ENCODE measurements at places on chromosomes 3 and 15. TPM values are rescaled to one million over a fixed set of nuclear protein-coding genes. Genes with fewer than 3 reads are reported as not detected.

- no peak for DNase-seq
- no peak overlapping the region for H3K4me3 ChIP-seq
- H3K27me3 ChIP-seq = no peaks in the 10 kb centered on the region
- no peak overlapping the region for H3K27ac ChIP-seq
- no peaks in the 10 kb centered on the region for H3K4me1 ChIP-seq
- H3K36me3 ChIP-seq = peaks cover 27% of the 10 kb centered on the region
Measured at GRCh38 chr3:17394541-17395155, 347.8 kb downstream of the TBC1D5 start.

DNA sequence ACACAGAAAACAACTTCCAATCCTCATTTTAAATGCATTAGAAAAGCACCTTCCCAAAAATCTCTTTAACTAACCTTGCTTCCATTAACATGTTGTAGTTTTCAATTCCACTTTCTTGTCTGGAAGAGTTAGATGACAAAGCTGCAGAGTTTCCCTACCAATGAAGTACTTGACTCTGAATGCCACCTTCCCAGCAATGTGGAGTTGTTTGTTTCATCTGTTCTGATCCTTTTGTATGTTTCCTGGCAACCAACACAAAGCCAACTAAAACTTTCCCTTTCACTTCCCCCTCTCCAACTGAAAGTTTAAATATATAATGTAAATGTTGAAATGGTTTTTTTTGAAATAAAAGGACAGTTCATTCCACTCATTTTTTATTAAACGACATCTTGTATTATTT, at the start of gene WDR49:
Gene WDR49, minus strand, starts transcription at position 183 of the 400 bp plus-strand sequence. CDS start 517 bp downstream, outside the sequence.
- peaks cover 2% of the 10 kb centered on the region for H3K36me3 ChIP-seq
- no peak within 1 kb of the TSS for H3K4me3 ChIP-seq
- DNase-seq = no peak
- no peak within 1 kb of the TSS for H3K27ac ChIP-seq
- peaks cover 8% of the 10 kb centered on the region for H3K4me1 ChIP-seq

DNA sequence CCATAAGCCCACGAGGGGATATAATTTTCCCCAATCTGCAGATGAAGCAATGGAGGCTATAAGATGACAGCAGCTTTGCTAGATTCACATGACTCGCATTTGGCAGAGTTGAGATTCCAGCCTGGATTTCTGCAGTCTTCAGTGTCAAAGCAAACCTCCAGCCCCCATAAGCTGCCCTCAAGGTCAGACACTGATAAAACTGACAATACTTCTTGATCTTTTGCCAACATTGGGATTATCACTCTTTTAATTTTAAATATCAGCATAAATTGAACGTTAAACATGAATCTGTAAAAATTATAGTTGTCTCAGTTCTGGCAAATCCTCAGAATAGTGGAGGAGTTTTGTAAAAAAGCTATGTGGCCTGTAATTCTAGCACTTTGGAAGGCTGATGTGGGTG, 234.1 kb upstream of the TRIM42 start:
- no peaks in the 10 kb centered on the region for H3K4me1 ChIP-seq
- H3K4me3 ChIP-seq = no peak overlapping the region
- H3K27ac ChIP-seq = no peak overlapping the region
- peaks cover 3% of the 10 kb centered on the region for H3K27me3 ChIP-seq

DNA sequence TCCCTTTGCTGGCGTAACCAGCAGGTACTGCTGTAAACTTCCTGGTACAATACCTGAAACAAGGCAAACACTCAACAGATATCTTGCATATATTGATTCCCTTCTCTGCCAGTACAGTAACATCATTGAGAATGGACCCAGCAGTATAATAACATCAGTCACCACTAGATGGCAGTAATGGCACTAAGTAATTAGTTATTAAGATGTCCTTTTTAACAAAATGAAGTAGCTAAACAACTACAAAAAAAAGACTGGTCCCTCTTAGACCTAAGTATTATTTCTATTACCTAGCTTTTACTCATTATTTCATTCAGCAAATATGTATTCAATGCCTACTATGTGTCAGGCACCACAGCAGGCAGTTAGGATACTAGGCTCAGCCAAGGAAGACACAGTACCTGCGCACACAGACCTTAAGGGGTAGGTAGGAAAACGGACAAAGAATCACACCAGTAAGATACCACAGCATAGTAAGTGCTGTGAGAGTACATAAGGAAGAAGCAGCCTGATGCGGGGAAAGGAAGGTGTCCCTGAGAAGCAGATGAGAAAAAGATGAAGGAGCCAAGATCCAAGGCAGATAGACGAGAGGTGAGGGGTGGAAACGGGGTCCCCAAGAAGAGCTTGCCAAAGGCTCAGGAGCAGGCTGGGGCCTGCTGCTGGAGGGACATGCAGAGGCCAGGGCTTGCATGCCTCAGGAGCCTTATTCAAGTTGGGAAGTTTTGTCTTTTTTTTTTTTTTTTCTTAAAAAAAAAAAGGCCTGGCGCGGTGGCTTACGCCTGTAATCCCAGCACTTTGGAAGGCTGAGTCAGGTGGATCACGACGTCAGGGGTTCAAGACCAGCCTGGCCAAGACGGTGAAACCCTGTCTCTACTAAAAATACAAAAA, 102.7 kb upstream of the CHD2 start:
- H3K4me3 ChIP-seq = no peak overlapping the region
- peak; percentile 46 for DNase-seq
- peaks cover 4% of the 10 kb centered on the region for H3K4me1 ChIP-seq
- H3K27me3 ChIP-seq = no peaks in the 10 kb centered on the region
- H3K27ac ChIP-seq = peak overlapping the region; percentile 31

- no peaks in the 10 kb centered on the region for H3K27me3 ChIP-seq
- no peak for DNase-seq
- no peak overlapping the region for H3K27ac ChIP-seq
- peaks cover 4% of the 10 kb centered on the region for H3K4me1 ChIP-seq
- H3K36me3 ChIP-seq = no peaks in the 10 kb centered on the region
Measured at GRCh38 chr3:106403371-106404145, 534.7 kb upstream of the CBLB start.

GRCh38 chr15:90571063-90571541, 41.4 kb downstream of the CRTC3 start:
- DNase-seq = no peak
- H3K4me3 ChIP-seq = peak overlapping the region; percentile 51
- peaks cover 77% of the 10 kb centered on the region for H3K4me1 ChIP-seq
- H3K27ac ChIP-seq = peak overlapping the region; percentile 81
- no peaks in the 10 kb centered on the region for H3K27me3 ChIP-seq
- H3K36me3 ChIP-seq = peaks cover 38% of the 10 kb centered on the region

ADIPOQ gene
- total RNA-seq = not detected

TEX55 gene
- not detected for total RNA-seq

CCDC39 gene
- total RNA-seq = not detected

Data from activated CD8-positive, alpha-beta T cell treated with anti-CD3 and anti-CD28 coated beads for 36 hours (primary cell).